ENCODE measurements at places on chromosomes 11 and 22.

- DNase-seq: no peak
Observed at GRCh38 chr11:65559951-65560537, 1.9 kb upstream of the LTBP3 start.

- DNase-seq: no peak
Observed at GRCh38 chr11:122808478-122808869, 29.8 kb upstream of the CRTAM start.

GRCh38 chr11:1234054-1234720, 11.3 kb downstream of the MUC5B start:
- DNase-seq: no peak

GRCh38 chr22:44246615-44247326, 66.0 kb downstream of the SHISAL1 start:
- DNase-seq: no peak

GRCh38 chr11:26037716-26038115, 294.2 kb upstream of the ANO3 start:
- DNase-seq: no peak

- no peak for DNase-seq
Observed at GRCh38 chr11:71371674-71372069, 76.5 kb downstream of the DHCR7 start.

DNA sequence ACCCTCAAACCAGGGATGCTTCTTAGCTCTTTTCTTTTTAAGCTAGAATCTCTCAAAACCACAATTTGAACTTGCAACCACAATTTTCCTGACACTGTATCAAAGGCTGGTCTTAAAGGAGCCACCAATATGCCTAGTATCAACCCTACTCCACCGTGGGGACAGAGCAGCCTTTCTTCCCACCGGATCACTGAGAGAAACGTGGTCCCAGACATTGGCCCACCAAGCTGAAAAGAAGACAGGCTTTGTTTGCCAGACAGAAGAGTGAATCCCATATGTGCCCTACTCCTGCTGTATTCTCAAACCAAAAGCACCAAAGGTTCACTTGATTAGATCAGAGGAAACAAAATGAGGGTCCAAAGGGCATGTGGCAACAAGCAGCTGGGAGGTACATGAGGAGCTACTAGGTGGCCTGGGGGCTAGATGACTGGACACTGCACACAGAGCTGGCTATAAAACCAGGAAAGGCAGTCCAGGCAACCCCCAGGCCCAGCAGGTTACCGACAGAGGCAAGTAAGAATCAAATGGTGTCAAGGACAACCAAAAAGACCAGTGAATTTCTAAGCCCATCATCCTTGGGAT, 3.6 kb upstream of the VWCE start:
- DNase-seq: no peak
